Erythroblast (primary cell): ENCODE measurements at places on chromosomes 11 and 22.

GRCh38 chr22:31055635-31056159 lies 25.4 kb upstream of the SMTN start:
- DNase-seq = no peak

DNA sequence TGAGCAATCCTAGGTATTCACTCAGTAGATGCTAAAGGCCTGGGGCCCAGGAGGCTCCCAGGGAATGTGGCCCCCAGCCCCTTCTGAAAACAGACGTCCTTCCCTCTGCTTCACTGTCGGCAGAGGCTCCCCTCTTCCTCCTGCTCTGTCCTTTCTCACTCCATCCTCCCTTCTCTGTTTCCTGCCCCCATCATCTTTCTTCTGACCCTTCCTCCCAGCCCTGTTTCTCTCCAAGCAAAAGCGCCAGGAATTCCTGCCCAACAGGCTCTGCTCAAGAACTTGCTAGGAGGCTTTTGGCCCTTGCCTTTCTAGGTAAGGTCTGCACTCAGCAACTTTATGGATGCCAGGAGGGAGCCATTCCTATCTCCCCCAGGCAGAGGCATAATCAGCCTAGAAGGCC lies 300.5 kb downstream of the NTM start:
- DNase-seq = no peak

DNA sequence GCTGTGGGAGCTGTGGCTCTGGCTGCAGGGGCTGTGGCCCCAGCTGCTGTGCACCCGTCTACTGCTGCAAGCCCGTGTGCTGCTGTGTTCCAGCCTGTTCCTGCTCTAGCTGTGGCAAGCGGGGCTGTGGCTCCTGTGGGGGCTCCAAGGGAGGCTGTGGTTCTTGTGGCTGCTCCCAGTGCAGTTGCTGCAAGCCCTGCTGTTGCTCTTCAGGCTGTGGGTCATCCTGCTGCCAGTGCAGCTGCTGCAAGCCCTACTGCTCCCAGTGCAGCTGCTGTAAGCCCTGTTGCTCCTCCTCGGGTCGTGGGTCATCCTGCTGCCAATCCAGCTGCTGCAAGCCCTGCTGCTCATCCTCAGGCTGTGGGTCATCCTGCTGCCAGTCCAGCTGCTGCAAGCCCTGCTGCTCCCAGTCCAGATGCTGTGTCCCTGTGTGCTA lies 514 bp downstream of the KRTAP5-9 start:
- DNase-seq = no peak

DNA sequence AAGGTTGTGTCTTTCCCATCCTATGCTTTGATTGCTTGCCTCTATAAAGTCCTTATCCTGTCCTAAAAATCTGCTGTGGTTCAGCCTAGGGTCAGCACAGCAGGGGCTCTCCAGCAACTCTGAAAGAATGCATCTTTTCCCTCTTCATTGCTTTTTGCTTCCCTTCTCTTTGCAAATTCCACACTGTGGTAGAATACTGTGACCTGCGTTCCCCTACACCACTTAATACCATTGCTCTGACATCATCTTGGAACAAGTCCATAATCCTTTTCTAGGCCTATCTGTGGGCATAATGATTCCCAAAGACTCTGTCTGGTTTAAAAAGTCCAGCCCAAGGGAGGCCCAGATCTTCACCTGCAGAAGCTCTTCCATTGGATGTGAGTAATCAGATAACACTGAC lies 177.7 kb downstream of the NAV2 start:
- DNase-seq = no peak

GRCh38 chr11:113477321-113477720 lies 2.1 kb upstream of the DRD2 start:
- DNase-seq = no peak

GRCh38 chr22:23564276-23564675 lies 15.8 kb downstream of the IGLL1 start:
- DNase-seq = no peak

DNA sequence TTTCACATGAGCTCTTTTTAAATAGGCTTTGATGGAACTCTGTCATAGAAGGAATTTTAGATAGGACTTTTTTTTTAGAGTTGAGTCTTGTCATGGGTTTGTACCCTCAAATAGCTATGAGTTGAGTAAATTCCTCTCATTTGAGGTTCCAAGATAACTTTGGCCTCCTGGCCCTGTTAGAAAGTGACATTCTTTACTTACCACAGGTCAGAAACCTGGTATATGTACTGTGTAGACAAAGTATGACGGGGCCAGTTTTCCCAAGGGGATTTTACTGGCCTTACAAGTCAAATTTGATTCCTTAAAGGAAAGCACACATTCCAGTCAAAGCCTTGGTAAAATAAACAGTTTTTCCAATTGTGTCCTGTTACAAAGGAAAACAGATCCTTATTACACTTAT lies 729.3 kb upstream of the LUZP2 start:
- DNase-seq = no peak

DNA sequence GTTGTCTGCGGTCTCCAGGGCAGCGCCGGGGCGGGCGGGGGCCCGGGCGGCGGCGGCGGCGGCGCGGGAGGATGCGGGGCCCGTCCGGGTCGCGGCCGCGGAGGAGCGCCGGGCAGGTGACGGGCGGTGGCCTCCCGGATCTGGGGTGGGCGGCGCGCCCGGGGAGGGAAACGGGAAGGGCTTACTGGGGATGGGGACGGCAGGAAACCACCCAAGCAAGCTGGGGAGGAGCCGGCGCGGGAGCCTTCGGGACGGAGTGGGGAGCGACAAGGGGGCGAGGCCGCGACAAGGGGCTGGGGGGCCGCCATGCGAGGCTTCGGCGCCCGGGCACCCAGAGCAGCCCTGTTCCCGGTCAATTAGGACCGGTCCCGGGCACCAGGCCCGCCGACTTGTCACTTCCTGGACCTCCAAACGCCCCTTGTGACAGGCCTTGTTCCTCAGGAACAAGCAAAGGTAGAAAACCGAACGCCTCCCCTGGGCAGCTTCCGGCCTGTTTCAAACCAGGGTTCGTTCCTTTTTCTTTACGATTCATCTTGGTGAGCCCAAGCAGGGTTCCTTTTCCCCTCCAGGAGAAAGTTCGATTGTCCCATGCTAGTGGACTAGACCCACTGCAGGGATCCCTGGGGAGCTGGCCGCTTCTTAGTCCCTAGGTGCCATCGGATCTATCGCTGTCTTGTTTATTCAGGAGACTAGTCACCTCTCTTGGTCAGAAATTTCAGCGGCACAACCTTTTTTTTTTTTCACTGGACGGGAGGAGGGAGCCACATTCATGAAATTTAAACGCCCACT lies 492 bp downstream of the JHY start:
- no peak for DNase-seq

GRCh38 chr11:95128602-95129001 lies 39.0 kb downstream of the ENDOD1 start:
- DNase-seq = no peak

DNA sequence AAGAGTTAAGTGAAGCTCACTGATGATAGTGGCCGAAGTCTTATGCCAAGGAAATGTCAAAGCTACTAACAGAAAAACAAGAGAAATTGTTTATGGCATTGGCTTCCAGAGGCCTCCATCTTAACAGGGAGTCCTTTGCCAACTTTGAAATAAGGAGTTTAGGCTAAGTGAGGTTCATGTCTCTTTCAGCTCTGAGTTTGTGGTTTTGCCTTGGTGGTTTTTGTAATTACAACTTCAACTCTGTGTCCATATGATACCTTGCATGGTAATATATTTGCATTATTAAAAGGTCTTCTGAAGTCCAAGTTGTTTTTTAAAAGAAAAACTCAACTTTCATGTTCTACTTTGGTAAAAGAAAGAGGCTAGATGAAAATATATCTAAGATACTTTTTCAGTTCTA lies 31.4 kb upstream of the ANO5 start:
- no peak for DNase-seq

- DNase-seq = no peak
Measured at GRCh38 chr11:88651556-88651955, 314.0 kb upstream of the CTSC start.
